ACHN (cell line): ENCODE measurements at places on chromosomes 2 and 18.
A peak's percentile ranks its signal among the peaks of the same experiment; 100 is the strongest.

- DNase-seq: peak; percentile 34
These were observed at the start of gene TFCP2L1 for GRCh38 chr2:121284463-121285449. Gene TFCP2L1 (minus strand): TSS chr2:121285202. CDS start chr2:121285109, 93 bp downstream.

DNA sequence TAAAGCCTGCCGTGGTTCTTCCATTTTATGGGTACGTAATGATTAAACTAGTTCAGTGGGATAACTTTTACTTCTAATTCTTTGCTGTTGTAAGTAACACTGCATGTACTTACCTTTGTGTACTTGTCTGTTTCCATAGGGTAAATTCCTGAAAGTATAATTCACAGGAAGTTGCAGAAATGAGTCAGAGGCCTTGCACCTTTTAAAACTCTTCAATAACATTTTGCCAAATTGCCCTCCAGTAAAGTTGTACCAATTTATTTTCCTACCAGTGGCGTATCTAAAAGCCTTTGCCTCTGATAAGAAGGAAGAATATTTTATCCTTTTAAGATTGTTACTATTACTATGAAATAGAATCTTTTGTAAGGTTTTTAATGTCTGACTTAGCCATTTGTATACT, 65.1 kb downstream of the CAB39 start:
- no peak for DNase-seq

- DNase-seq: no peak
These were observed 52.5 kb upstream of the CSRNP3 start for GRCh38 chr2:165417009-165417408.

DNA sequence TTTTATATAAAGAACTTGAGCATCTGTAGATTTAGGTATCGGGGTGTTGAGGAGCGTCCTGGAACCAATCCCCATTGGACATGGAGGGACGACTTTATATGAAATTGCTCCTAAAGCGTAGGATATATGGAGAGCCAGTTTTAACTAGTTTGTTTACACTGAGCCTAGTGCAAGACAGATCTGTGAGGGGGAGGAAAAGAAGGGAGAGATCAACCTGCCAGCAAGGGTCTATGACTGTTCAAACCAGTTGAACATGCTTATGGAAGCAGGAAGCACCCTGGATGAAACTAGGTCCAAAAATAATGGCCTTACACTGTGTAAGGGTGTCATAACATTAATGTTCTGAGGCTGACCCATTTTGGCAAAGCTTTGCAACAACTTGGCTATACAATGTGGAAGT, 34.0 kb upstream of the SLC40A1 start:
- DNase-seq: no peak

DNA sequence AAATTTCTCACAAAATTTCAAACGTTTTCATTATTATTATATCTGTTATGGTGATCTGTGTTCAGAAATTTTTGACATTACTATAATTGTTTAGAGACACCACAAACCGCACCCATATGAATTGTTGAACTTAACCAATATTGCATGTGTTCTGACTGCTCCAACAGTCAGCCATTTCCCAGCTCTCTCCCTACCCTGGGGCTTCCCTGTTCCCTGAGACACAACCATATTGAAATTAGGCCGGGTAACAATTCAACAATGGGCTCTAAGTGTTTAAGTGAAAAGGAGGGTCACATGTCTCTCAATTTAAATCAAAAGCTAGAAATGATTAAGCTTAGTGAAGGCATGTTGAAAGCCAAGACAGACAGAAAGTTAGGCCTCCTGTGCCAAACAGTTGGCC, 424.0 kb downstream of the DSC3 start:
- no peak for DNase-seq

DNA sequence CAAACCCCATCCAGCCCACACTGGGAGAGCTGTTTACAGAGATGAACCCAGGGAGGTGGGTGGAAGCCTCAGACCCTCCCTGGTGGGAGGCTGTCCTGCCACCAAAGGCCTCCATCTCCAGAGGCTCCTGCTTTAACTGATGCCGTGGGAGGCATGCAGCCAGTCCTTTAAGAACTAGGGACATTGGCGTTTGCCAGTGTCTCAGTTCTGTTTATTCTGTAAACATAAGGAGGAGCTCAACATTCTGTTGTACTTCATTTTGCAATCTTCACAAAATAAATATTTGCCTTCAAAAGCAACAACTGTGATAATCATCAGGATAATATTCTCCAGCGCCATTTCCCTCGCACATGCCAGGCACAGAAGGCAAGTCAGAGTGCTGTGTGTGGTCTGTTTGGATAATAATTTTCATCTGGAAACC, 6.8 kb downstream of the EDAR start:
- no peak for DNase-seq

- no peak for DNase-seq
These were observed 35.8 kb upstream of the SCLY start for GRCh38 chr2:238024986-238025385.

DNA sequence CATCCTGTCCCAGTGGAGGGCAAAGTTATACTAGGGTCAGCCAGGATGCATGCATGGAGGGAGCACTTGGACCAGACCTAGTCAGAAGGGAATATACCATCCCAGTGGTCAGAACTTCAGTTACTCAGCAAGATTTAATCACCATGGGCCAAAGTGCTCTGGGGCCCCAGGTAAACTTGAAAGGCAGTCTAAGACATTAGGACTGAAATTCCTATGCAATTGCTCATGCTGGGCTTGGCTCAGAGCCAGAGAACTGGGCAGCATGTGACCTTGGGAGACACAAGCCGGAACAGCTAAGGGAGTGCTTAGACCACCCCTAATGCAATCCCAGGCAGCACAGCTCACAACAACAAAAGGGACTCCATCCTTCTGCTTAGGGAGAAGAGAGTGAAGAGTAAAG, 401.3 kb downstream of the KCNJ3 start:
- peak; percentile 28 for DNase-seq

GRCh38 chr2:68196120-68196716, 38.5 kb downstream of the PNO1 start:
- DNase-seq: peak; percentile 77

GRCh38 chr18:56351911-56352500, 286.4 kb downstream of the TXNL1 start:
- no peak for DNase-seq

DNA sequence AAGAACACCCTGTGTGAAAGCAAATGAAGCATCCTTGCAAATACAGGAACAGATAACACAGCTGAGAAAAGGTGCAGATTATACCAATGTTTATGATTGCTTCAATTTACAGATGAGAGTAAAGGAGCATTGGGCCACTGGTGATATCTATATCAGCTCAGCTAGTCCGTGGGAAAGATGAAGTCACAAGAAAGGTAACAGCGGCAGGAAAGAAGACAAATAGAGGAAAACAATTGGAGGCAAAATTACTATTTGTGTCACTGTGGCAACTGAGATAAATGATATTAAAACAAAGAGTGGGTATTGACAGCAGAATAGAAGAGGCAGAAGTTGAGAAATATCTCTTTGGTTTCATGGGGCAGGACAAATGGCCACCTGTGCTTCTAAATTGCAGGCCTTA, 121.2 kb upstream of the CAVIN2 start:
- DNase-seq: no peak

GRCh38 chr2:134375935-134376334, 122.1 kb downstream of the MGAT5 start:
- peak; percentile 10 for DNase-seq

- DNase-seq: no peak
These were observed 505.5 kb upstream of the ZEB2 start for GRCh38 chr2:145025382-145025781.

GRCh38 chr2:29397713-29398112, 282.5 kb downstream of the CLIP4 start:
- DNase-seq: no peak

- peak; percentile 77 for DNase-seq
These were observed 1.6 kb downstream of the CRIM1 start for GRCh38 chr2:36356990-36357846.

DNA sequence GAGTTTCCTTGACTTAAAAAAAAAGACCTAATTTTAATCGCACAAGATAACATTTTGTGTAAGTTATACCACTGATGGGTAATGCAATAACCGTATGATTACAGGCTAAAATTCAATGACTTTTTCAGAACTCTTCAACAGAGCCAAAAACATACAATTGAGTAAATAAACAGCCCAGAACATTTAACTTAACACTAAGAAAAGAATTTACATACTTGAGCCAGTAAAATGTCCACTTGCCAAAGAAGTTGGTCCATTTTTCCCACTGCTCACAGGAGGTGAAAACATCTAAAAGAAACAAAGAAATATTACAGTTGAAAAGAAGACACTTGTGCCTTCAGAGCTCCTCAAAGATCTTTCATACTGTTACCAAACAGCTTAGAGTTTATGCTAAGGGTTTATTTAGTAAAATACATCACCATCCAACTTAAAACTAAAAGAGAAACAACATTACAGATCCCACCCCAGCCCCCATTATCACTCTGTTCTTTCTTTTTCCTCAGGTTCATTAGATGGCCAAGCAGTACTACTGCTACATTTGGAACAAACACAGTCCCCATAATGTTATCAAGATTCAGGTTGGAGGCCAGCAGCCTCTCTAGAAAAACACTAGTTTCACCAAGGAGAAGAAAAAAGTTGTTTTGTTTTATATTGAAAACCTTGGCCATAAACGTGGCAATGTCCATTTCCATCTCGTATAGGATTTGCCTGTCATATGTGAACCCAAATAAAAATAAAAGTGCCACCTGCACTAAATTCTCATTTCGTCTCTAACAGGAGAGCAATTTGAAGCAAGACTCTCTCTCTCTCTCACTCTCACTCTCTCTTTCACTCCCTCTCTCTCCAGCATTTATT, 2.7 kb downstream of the TCF4 start:
- no peak for DNase-seq

GRCh38 chr2:143075711-143076110, 53.5 kb upstream of the ARHGAP15 start:
- DNase-seq: no peak

DNA sequence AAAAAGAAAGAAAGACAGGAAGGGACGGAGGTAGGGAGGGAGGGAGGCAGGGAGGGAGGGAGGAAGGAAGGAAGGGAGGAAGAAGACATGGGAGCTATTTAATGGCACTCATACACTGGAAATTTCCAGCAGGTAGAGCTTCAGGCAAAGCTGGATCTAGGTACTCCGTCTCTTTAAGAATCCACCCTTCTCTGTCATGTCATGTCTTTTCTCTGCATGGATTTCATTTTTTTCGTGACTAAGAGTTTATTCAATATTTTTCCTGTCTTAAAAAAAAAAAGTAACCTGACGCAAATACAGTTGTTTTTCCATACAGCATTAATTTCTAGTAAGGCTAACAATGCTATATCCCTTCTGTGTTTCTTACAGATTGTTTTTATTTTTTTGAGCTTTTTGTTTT, 56.3 kb upstream of the MCFD2 start:
- DNase-seq: no peak

DNA sequence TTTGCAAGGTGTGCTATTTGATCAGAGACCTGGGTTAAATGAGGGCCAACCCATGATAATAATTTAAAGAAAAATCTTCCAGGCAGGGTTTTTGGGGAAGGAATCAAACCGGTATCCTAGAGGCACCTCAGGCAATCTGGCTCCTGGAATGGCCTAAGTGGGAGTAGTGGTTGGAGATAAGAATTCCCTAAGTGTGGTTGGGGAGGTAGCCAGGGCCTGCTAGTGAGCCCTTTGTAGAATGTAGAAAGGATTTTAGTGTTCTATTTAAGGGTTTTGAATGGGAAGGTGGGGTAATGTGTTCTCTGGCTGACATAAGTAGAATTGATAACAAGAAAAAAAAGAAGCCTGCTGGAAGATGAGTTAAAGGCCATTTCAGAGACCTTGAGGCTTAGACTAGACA, 422.2 kb downstream of the XIRP2 start:
- no peak for DNase-seq

- DNase-seq: no peak
These were observed 154.9 kb downstream of the CTIF start for GRCh38 chr18:48693625-48694262.

GRCh38 chr18:7272311-7273049, 41.6 kb downstream of the LRRC30 start:
- peak; percentile 57 for DNase-seq

GRCh38 chr2:125643128-125643527, 1012.8 kb upstream of the GYPC start:
- DNase-seq: no peak

GRCh38 chr2:183179156-183179555, 54.9 kb downstream of the NUP35 start:
- DNase-seq: no peak

GRCh38 chr2:217897816-217898806, 104.7 kb downstream of the TNS1 start:
- no peak for DNase-seq

DNA sequence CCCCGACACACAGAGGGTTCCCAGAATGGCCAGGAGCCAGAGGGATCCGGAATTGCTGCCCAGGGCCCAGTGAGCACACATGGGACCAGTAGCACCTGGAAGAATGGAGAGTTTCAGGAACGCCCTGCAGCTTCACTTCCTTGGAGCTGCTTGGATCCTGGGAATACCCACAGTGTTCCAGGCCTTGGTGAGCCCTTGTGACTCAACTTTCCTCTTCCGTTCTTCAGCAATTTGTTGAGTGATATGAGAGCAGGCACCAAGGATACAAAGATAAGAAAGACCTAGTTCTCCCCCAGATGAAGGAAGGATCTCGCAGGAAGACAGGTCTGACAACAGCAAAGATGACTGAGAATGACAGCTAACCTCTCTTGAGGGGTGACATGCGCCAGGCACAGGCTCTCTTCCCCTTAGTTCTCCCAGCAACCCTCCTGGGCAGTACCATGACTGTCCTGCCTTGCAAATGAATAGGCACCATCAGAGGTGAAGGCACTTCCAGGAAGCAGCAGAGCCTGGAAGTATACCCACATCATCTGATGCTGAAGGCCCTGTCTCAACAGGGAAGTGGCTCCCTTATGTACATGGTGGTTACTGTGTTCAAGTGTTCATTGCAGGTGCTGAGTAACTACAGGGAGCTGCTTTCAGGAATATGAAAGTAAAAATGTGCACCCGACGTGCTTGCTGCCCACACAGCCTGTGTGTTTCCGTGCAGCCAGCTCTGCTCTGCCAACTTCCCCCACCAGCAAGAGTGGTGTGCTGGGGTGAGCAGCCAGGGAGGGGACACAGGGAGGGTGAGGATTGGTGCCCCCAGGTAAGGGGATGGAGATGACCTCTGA, 116.2 kb downstream of the STPG4 start:
- DNase-seq: no peak

DNA sequence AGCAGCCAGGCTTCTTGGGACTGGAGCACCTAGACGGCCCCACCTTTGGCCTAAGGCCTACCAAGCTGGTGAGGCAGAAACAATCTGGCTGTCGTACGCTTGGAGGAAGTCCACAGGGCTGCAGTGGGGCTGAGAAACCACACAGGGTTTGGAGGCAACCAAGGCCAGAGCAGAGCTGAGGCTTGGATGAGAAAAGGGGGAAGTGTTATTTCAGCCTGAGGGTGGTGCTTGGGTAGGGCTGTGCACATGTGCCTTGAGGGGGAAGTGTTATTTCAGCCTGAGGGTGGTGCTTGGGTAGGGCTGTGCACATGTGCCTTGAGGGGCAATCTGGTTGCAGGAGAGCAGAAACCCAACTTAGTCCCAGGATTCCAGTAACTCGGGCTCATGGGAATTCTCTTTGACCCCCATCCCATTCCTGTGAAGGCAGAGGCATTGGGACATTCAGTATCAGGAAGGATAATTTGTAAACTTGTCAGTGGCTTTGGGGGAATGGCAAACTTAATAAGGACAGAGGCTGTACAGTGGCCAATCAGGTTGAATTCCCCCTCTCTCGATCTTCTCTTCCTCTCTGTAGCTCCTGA, 971 bp upstream of the FBXO41 start:
- no peak for DNase-seq

GRCh38 chr2:132754867-132755472, 85.0 kb upstream of the LYPD1 start:
- no peak for DNase-seq
